ENCODE measurements at places on chromosomes 2 and 18.

DNA sequence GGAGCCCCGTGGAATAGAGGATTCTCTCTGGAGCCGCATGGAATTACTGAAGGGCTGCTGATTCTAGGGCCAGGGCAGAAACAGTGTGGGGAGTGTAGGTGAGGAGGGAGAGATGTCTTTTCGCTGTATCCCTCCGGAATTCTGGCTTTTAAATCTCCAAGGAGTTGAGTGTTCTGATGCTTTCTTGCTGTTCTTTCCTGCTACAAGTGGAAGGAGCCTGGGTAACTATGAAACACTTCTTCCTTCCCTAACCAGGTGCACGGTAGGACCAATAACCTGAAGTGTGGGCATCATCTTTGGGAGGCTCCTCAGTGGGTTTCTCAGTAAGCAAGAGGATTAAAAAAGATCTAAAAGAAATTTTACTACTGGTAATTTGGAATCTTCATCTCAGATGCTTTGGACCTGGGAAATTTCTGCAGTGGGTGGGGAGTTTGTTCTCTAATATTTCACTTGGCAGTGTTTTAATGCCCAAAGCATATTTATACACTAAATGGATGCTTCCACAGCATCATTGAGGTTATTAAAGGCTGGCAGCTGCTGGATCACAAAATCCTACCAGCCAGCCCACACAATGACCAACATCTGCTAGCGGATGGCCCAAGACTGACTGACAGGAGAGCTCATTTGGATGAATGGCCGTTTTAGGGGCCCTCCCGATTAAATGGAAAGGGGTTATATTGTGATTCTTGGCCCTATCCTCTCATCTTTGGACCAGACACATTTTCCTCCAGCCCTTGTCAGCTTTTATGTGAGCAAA is 2.1 kb downstream of the EML6 start:
- DNase-seq, result no peak

GRCh38 chr2:5587766-5588165 is 104.4 kb upstream of the SOX11 start:
- no peak for DNase-seq

DNA sequence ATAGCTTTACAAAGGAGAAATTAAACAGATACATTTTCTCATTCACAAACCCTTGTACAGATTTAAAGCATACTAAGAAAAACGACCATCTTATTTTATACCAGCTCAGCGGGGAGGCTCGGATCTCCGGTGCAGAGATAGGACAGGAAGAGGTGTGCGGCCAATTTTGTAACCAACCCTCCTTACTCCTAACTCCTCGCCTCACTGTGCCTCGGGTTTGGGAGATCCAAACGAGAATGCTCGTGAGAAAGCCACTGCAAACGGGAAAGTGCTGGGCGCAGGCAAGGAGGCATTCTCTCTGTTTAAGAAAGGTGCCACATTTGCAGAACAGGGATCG is 1.2 kb downstream of the KDSR start:
- peak; percentile 1 for DNase-seq

- no peak for DNase-seq
Measured at GRCh38 chr2:205769495-205769850, 87.2 kb downstream of the NRP2 start.

- DNase-seq, result peak; percentile 36
Measured at GRCh38 chr2:202099515-202099914, 26.5 kb downstream of the KIAA2012 start.

GRCh38 chr2:15517793-15518192 is 43.3 kb downstream of the NBAS start:
- DNase-seq, result no peak

DNA sequence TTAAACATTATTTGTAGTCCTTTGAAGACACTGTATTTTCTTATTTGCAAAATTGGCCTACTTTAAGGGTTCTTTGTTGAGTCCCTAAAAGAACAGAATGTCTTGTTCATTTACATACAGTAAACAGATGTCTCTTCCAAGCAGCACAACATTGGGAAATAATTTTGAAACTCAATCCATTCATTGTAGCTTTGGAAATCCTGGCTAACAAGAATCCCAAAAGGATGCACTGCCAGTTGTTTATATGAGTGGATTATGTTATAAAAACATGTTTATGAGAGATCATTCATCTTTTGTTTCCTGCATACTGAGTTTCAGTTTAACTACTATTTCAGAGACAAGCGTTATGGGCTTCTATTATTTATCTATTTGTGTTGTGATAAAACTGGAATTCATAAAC is 499.3 kb downstream of the PID1 start:
- DNase-seq, result no peak

GRCh38 chr18:26685438-26686157 is 137.2 kb upstream of the KCTD1 start:
- DNase-seq, result peak; percentile 48

GRCh38 chr2:122096761-122097160 is 341.3 kb downstream of the TSN start:
- DNase-seq, result no peak

DNA sequence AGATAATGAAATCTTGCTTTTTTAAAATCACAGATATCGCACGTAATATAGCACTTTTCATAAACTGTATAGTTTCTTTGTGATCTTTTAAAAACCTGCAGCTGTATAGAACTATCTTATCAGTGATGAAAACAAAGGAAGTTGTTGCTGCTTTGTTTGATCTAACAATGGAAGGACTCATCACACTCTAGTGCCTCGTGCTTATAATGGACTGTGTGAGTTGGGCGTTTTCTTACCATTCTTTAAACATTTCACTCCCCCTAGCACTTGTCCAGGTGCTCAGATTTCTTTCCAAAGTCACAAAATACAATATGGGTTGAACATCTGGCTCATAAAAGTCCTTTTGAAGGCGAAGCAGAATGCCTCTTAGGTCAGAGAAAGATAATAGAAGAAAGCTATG is 94.8 kb upstream of the SPATS2L start:
- DNase-seq, result no peak

All from neuronal stem cell (in vitro differentiated cells).